ENCODE measurements at places on chromosomes 3 and 15.
A peak's percentile ranks its signal among the peaks of the same experiment; 100 is the strongest.

DNA sequence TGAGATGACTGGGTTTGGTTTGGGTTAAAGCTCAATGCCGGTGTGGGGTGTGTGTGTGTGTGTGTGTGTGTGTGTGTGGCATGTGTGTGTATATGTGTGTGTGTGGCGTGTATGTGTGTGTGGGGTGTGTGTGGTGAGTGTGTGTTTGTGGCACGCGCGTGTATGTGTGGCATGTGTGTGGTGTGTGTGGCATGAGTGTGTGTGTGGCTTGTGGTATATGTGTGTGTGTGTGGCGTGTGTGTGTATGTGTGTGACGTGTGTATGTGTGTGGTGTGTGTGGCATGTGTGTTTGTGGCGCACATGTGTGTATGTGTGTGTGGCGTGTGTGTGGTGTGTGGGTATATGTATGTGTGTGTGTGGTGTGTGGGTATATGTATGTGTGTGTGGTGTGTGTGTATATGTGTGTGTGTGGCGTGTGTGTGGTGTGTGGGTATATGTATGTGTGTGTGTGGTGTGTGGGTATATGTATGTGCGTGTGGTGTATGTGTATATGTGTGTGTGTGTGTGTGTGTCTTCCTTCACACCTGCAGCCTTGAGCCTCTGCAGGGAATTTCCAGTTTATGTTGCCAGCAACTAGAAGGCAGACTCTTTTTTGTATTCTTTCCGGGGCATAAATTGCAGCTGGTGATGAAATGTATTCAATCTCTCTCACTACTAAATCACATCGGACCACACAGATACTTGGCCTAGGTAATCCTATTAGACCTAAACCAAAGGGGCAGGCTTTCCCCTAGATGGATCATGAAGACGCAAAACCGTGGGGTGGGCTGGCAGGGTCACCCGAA is 34.8 kb downstream of the CHRD start:
- DNase-seq, result no peak

DNA sequence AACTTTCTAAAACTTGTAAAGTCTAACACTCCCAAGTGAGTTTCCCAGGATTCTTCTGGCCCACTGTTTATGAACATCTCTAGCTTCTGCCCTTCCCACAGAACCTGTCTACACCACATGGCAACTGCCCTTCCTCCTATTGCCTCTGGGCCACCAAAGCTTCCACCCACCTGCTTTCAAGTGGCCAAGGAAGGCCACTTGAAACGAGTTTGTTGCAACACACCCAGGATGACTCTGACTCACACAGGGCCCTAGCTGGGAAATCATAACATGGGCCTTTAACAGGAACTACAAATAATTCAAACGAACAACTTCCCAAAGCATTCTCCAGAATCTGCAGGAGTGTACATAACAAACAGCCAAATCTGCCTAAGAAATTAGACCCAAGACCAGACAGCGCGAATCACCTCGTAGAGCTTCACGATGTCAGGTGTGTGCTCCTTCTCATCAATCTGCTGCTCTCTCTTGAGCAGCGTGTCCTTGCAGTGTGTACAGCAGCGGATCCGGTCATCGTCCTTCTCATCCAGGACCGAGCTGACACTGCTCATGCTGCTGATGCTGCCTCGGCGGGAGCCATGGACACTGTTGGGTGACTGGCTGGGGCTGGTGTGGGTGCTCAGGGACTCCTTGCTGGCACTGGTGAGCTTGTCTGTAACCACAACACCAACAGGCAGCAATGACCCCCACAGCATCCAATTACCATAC is 16.8 kb downstream of the RBSN start:
- DNase-seq, result no peak

DNA sequence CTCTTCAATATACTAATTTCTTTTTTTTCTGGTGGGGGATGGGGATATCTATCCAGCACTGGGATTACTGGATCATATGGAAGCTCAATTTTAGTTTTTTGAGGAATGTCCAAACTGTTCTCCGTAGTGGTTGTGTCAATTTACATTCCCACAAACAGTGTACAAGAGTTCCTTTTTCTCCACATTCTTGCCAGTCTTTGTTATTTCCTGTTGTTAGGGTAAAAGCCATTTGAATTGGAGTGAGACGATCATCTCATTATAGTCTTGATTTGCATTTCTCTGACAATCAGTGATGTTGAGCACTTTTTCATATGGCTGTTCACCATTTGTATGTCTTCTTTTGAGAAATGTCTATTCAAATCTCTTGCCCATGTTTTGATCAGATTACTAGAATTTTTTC is 12.8 kb upstream of the WDR49 start:
- no peak for DNase-seq

DNA sequence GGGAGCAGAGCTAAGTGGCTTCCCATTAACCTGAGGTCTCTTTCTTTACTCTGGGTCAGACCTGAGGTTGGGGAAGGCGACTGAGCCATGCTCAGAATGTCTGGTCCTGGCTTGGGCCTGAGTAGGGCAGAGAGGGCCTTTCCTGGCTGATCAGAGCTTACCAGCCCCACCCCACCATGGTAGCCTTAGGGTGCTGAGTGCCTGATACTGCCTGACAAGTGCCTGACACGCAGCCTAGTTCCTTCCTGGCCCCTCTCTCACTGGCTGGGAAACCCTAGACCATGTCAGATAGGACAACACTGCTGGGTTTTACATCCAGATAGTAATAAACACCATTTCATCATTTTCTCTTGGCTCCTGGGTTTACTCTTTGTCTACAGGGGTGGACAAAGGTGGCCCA is 25.8 kb upstream of the DOCK3 start:
- no peak for DNase-seq

GRCh38 chr3:190183121-190183520 is 62.4 kb upstream of the P3H2 start:
- DNase-seq, result no peak

DNA sequence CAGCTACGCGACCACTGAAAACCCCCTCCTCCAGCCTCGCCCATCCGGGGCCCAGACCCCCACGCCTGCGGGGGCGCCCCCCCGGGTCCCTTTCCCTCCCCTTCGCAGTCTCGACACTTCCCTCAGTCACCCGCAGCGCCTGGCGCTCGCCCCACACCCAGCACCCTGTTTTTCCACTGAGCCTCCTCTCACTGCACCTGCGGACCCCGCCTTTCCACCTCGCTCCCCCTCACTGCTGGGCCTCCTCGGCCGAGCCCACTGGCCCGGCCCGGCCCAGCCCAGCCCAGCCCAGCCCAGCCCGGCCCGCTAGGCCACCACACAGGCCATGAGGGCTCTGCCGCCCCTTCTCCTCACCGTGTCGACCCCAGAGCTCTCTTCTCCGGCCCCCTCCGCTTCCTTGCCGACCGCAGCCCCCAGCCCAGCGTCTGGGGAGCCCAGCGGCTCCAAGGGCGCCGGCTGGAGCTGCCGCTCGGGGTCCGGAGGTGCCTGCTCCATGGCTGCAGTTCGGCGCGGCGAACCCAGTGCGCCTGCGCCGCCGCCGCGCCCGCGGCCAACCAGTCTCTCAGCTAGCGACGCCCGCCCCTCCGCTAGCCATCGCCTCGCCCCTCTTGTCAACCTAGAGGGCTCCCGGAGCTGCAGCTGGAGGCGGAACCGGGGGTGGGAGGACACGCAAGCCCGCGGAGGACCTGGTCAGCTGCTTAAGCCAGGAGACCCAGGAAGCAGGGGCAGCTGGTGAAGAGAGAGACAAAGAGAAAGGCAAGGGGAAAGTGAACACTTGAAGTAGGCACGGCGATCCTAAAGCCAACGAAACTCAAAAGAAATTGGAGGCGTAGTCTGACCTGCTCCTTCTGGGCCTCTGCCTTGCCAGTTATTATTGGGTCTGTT is at the start of gene SNX4:
TSS of gene SNX4 (minus strand) at position 525 of the 885 bp plus-strand sequence. CDS start at position 495, 30 bp downstream.
- DNase-seq, result peak; percentile 95

- DNase-seq, result no peak
Observed at GRCh38 chr15:96502196-96502595, 171.7 kb downstream of the NR2F2 start.

DNA sequence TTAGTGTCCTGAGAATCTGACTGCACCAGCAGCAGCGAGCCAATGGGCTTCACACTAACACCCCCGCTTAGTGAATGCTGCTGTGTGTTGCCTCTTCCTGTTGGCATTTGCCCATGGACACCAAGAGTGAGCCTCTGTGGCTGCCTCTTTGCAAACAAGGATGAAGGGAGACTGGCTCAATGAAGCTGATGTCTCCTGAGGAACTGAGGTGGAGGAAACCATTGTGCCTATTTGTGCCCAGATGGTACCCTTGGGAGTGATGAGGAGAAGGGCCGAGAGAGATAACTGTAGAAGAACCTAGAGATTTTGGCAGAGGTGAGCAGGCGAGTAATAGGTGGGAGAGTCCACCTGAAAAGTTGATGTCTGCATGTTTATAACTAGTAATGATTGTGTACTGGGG is 51.2 kb downstream of the IL20RB start:
- DNase-seq, result no peak

DNA sequence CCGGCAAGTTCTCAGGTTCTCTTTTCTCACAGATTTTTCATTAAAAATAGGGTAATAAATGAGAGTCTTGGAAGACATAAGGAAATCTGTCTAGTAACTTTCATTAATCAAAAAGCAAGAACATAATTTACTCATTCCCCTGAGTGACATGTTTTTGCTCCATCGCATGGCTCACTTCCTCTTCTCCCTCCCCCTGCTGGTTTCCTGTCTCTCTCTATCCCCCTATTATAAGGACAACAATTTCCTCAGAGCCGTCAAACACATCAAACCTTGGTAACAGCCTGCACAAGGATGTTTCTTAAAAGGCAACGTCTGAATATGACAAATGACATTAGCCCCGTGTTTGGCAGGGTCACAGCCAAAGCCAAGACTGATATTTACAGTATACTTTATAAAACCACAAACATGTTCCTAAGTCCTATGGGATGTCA is 1149.6 kb downstream of the IGSF11 start:
- no peak for DNase-seq

- no peak for DNase-seq
Observed at GRCh38 chr3:55609230-55609827, 122.2 kb upstream of the WNT5A start.

DNA sequence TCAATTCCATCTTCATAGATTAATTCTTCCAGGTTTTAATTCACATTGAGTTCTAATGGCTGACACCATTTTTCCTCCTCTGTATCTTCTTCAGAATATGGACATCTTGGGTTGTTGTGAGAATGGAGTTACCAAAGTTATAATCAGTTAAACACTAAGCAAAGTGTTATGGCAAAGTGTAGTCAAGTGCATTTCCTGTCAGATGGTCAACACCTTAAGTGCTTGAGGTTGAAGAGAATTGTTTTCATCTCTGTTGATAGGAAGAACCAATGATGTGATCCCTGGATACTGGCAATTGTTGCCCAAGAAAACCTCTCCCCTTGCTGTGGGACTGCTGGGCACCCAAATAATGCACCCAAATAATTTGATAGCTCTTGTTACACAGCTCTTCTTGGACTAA is 102.6 kb upstream of the SATB1 start:
- DNase-seq, result no peak

- no peak for DNase-seq
Observed at GRCh38 chr15:66007663-66008262, 138.5 kb downstream of the RAB11A start.

DNA sequence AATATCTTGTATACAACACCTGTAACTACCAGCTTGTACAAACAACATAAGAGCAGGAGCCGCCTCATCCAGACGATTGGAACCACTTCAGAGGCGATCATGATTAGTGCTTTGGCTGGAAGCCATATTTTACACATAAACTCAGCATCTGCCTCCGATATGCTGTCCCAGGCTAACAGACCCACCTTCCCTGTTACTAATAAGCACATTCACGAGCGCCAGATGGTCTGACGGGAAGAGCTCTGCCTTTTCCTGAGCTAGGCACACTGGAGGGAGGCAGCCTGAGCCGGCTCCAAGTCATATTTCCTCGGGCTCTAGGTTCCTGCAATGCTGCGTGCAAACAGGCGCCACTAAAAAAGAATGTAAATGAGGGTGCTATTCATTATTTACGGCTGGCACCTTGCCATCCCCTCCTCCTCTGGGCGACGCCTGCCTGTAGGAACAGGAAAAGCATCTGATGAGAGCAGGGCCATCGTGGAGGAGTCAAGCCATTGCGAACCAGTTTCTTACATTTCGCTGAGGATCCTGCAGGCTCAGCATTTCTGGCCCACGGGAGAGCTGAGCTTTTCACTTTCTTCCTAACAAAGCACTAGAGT is 98.2 kb downstream of the ANXA2 start:
- no peak for DNase-seq

- DNase-seq, result no peak
Observed at GRCh38 chr3:31636694-31637442, 104.1 kb downstream of the STT3B start.

DNA sequence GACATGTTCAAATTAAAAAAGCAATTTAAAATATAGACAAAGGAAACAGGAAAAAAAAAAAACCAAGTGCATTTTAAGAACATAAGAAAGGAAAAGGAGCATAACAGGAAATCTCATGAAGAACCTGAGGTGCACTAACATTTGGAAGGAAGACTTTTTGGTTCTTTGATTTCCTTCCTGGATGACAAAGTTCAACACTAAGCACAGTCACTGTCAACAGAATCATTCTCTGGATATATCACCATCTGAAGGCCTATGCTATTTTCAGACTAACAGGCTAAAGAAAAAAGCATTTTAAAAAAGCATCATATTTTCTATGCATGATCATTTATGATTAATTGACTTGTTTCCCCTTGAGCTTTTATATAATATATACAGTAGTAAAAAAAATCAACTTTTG is 349.6 kb downstream of the PLCL2 start:
- DNase-seq, result no peak

GRCh38 chr3:133426721-133427120 is 26.9 kb downstream of the BFSP2 start:
- no peak for DNase-seq

DNA sequence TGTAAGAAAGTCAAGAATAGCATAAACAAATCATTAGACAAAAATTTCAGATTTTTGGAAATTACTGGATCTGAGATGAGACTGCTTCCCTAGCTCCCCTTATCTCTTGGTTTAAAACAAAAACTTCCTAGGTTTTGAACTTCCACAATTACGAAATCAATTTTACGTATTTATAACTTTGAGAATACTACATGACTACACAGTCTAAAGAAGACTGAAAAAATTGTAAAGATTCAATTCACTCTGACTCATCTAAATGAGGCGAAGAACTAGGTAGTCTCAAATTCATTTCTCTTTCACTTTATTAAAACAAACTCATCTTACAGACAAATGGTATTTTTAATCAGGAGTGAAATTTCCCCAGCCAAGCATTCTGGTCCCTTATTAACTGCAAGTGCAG is 10.3 kb downstream of the CCDC54 start:
- DNase-seq, result no peak

DNA sequence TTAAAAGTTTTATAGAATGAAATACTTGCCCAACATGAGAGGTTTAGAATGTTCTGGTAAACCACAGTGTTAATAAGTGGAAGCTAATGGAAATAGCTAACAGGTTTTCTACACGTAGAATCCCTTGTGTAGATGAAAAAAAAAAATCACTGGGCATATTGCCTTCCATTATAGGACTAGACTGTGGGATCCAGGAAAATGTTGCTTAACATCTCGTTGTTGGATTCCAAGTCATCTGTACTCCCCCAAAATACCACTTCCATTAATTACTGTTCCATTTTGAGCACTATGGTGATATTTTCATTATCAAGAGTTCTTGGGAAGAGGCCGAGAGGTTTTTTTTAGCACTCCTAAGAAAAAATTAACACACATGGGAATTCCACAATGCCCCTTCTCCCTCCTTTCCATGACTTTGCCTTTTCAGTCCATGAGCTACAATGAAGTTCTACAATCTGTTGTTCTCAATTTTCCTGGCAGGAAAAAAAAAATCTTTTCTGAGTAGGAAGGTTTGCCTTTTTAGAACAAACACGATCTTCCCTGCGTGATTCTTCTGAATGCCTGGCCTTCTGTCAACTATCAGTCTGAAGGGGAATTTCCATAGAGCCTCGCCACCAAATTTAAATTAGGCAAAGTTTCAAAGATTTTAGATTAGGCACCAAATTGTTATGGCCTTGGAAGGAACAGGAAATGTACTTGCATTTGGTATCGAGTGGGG is 74.4 kb upstream of the CTDSPL start:
- DNase-seq, result no peak

All from activated effector memory CD4-positive, alpha-beta T cell treated with anti-CD3 and anti-CD28 coated beads, Interleukin-2, amount 50 U/mL, for 16 hours (primary cell).